ENCODE measurements at places on chromosomes 5 and 9.

DNA sequence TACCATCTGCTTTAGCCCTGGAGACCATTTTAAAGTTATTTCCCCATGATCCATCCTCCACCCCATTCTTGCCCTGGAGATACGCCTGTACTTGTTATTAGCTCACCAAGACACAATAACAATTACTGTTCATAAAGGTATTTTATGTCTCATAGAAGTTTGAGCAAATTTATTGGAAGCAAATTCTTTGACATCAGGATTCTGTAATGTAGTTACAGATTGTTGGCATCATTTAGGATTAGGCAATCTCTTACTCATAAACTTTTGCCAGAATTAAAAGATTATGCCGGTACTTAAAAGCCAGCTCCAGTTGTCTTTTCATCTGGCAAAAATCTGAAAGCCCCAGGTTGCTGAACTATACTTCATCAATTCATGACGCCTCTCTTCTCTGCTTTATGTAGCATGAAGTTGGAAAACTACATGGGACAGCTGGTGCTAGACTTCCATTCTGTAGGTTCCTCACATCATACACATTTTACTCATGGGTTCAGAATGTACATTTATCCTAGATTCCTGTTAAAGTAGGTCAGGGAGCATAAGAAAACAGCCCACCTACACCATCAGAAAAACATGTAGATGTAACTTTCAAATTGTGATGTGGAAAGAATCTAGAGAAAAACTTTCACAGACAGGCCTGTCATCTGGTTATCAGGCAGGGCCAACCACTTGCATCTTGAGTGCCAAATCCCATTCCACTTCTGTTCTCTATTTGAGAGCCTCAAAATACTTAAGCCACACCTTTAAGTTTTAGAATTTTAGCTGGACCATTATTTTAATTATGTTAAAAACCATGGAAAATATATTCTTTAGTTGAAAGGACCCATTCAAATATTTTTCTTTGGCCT lies 14.0 kb downstream of the ATP10B start:
- no peak for DNase-seq

DNA sequence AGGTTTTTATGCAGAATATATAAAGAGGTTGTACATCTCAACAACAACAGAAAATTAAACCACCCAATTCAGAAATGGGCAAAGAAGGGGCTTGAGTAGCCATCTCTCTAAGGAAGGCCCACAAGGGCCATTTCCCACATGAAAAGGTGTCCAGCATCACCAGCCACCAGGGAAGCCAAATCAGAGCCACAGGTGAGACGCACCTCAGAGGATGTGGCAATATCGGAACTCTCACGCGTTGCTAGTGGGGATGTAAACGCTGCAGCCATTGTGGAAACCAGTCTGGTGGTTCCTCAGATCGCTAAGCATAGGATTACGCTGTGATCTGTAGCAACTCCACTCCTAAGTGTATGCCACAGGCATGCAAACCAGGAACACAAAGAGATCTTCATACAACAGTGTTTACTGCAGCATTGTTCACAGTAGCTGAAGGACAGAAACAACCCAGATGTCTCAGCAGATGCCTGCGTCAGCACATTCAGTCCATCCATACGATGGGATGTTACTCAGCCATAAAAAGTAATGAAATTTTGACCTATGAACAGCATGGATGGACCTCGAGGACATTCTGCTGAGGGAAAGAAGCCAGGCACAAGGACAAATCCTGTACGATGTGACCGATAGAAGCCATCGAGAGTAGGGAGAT lies 84.3 kb upstream of the CACNA1B start:
- DNase-seq, result no peak

- DNase-seq, result no peak
Measured at GRCh38 chr5:14706615-14707021, 42.1 kb downstream of the OTULIN start.

DNA sequence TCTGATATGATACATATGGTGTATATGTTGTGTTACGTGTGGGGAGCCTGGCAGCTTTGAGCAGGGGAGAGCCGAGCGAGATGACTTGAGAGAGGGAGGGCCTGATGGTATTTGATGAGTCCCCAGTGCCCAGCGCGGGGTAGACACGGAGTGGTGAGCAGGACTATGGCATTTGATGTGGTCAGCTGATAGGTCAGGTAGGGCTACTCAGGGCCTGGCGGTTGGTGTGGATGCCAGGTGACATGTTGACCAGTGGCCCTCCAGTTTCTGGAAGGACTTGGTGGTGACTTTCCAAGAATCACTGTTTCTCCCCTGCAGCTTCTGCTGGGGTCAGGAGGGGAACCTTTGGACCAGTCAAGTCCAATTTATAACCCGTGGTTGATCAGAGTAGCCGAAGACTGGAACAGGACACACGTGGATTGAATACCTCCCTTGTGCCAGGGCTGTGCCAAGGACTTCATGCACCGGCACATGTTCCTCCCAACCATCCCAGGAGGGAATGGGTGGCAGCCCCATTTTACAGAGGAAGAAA lies 148.8 kb downstream of the RGS3 start:
- no peak for DNase-seq

DNA sequence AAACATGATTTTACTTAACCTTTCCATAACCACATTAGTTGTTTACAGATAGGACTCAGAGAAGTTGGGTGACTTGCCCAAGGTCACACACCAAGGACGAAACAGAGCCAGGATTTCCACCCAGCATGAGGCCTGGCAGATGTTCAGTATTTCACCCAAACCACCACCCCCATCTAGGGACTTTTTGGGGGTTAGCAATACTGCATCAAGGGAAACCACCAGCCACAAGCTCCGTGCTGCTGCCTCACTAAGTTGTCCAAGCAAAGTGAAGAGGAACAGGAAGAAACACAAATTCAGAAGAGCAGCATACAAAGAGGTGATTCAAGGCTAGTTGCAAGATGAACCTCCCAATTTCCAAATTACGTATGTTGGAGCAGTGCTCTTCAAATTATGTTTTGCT lies 219.6 kb upstream of the RORB start:
- DNase-seq, result no peak

- DNase-seq, result no peak
Measured at GRCh38 chr5:14914623-14915260, 43.2 kb upstream of the ANKH start.

- no peak for DNase-seq
Measured at GRCh38 chr5:179870403-179870903, 11.8 kb upstream of the MRNIP start.

GRCh38 chr9:92734931-92735635 lies 29.6 kb downstream of the BICD2 start:
- no peak for DNase-seq

DNA sequence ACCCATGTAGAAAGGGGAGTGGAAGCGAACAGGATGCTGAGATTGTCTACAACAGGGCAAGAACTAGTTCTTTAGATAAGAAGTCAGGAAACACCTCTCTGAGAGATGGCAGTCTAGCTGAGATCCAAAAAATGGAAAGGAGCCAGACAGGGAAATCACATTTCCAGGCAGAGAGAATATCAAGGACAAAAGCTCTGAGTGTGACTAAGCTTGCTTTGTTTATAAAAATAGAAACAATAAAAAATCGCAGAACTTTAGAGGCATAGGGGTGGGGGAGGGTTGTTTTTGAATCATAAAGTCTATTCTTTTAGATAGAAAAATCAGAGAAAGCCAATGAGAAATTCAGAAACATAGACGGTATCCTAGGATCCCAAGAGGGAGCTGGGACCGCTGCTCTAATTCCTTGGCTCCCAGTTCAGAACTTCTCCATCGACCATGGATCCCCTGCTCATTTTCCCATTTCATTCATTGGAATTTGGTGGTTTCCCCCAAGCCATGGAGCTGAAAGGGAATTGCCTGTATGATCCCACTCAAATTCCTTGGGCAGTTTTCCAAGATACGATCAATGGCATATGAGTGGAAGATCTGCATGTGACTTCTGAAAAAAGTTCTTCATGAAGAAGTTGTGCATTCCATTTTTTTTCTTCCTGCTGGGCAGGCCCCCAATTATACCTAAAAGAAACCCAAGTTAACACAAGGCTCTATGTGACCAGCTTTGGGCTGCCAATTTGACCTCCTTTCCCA lies 182.0 kb downstream of the GRIA1 start:
- DNase-seq, result no peak

DNA sequence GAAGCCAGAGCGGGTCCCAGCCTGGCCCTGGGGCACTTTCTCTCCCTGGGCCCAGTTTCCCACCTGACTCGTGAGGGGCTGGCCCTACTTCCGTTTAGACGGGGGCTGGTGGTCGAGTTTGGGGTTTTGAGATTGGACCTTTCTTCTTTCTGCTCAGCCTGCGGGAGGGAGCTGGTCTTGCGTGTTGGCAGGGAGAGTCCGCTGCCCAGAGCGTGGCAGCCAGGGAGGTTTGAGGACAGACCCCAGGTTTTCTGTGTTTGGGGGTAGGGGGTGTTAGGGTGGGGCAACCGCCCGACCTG lies 6.0 kb upstream of the PITX1 start:
- DNase-seq, result no peak
